ENCODE measurements at places on chromosomes 5 and 9. TPM values are rescaled to one million over a fixed set of nuclear protein-coding genes. Genes with fewer than 3 reads are reported as not detected.

HTR4 gene
- not detected for total RNA-seq

SH3GLB2 gene
- total RNA-seq: 82.1 TPM

- H3K27me3 ChIP-seq: no peaks in the 10 kb centered on the region
- H3K27ac ChIP-seq: no peak overlapping the region
- no peak overlapping the region for H3K4me3 ChIP-seq
- DNase-seq: no peak
- H3K4me1 ChIP-seq: peaks cover 10% of the 10 kb centered on the region
- H3K36me3 ChIP-seq: no peaks in the 10 kb centered on the region
These were observed 907 bp downstream of the HMCN2 start for GRCh38 chr9:130266236-130267098.

- H3K4me1 ChIP-seq: peaks cover 2% of the 10 kb centered on the region
- H3K27me3 ChIP-seq: no peaks in the 10 kb centered on the region
- H3K27ac ChIP-seq: no peak overlapping the region
- H3K36me3 ChIP-seq: no peaks in the 10 kb centered on the region
- DNase-seq: no peak
These were observed 7.3 kb downstream of the CRHBP start for GRCh38 chr5:76960004-76960625.

GRCh38 chr9:116774421-116775180 lies 87.5 kb downstream of the TRIM32 start:
- no peak overlapping the region for H3K4me3 ChIP-seq
- no peak overlapping the region for H3K27ac ChIP-seq
- H3K36me3 ChIP-seq: no peaks in the 10 kb centered on the region
- H3K4me1 ChIP-seq: no peaks in the 10 kb centered on the region
- H3K27me3 ChIP-seq: no peaks in the 10 kb centered on the region

HAVCR1 gene
- total RNA-seq: not detected

MARVELD2 gene
- total RNA-seq: 37.2 TPM

CDH9 gene
- not detected for total RNA-seq

GRCh38 chr5:178324481-178325310 lies 92.1 kb upstream of the PHYKPL start:
- no peak for DNase-seq
- no peak overlapping the region for H3K27ac ChIP-seq

DNA sequence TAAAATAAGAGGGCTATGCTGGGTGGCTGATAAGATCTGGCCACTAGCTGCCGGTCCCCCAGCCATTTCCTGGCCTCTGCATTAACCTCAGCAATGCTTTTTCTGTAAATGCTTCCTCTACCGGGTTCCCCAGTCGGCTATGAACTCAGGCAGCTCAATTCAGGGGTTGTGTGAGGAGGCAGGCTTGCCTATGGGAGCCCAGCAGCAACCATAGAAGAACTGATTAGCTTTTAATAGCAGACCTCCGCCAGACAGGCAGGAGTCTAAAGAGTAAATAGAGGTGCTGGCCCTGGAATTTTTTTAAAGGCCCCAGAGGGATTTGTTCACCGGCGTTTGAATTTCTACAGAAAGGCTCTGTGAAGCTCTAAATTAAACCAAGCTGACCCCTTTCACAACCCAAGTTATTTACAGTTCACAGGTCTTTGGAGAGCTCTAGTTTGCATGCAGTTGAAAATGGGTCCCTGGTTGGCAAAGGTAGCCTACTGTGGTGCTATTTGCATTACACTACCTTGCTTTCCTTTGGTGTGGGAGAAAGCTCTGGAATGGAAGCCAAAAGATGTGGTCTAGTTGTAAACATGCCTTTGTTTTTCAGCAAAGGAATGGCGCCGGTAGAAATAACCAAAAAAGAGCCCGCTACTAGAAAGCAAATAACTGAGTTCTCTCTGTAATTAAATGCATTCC lies 289.7 kb upstream of the SEMA6A start:
- DNase-seq: no peak
- H3K27me3 ChIP-seq: no peaks in the 10 kb centered on the region
- no peaks in the 10 kb centered on the region for H3K4me1 ChIP-seq
- no peaks in the 10 kb centered on the region for H3K36me3 ChIP-seq
- no peak overlapping the region for H3K4me3 ChIP-seq
- no peak overlapping the region for H3K27ac ChIP-seq

TLR4 gene
- total RNA-seq: 39.9 TPM

GRCh38 chr9:29691758-29692407 lies 2118.6 kb upstream of the C9orf72 start:
- H3K27me3 ChIP-seq: no peaks in the 10 kb centered on the region
- no peak overlapping the region for H3K4me3 ChIP-seq
- no peaks in the 10 kb centered on the region for H3K36me3 ChIP-seq
- no peaks in the 10 kb centered on the region for H3K4me1 ChIP-seq
- H3K27ac ChIP-seq: no peak overlapping the region

CYLC2 gene
- total RNA-seq: not detected

- H3K36me3 ChIP-seq: no peaks in the 10 kb centered on the region
- no peak for DNase-seq
- no peak overlapping the region for H3K27ac ChIP-seq
- H3K27me3 ChIP-seq: no peaks in the 10 kb centered on the region
These were observed 23.4 kb upstream of the FAT2 start for GRCh38 chr5:151614565-151614964.

DNA sequence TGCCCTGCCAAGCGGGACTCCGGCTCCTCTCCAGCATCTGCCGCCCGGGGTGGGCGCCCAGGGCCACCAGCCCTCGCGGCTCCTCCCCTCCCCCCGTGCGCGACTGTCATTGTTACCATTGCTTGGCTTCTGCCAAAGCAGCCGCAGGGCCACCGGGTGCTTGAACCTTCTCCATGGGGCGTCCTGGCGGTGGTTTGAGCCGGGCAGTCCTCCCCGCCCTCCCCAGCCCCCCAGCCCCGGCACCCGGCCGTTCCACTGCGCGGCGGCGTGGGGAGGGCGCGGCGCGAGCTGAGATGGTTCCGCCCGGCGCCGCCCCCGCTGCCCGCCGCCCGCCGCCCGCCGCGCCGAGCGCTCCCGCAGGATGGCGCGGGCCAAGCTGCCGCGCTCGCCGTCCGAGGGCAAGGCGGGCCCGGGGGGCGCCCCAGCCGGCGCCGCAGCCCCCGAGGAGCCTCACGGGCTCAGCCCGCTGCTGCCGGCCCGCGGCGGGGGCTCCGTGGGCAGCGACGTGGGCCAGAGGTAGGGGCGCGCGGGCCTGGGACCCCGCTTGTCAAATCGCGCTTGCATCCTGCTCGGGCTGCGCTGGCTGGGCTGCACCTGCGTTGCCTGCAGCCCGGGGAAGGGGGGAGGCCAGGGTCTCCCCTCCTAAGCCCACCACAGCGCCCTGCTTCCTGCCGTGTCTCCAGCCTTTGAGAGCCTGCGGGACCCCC lies 34.4 kb downstream of the KCNT1 start:
- H3K4me3 ChIP-seq: no peak overlapping the region
- DNase-seq: peak; percentile 59
- H3K27me3 ChIP-seq: no peaks in the 10 kb centered on the region
- no peaks in the 10 kb centered on the region for H3K36me3 ChIP-seq

ARID3C gene
- not detected for total RNA-seq

GRCh38 chr9:86945728-86946200 lies 1.5 kb downstream of the GAS1 start:
- H3K27ac ChIP-seq: peak overlapping the region; percentile 80
- H3K4me3 ChIP-seq: peak overlapping the region; percentile 89
- peaks cover 29% of the 10 kb centered on the region for H3K4me1 ChIP-seq
- no peak for DNase-seq
- no peaks in the 10 kb centered on the region for H3K36me3 ChIP-seq

GRCh38 chr9:23041466-23041865 lies 594.8 kb downstream of the DMRTA1 start:
- H3K4me3 ChIP-seq: no peak overlapping the region
- H3K4me1 ChIP-seq: no peaks in the 10 kb centered on the region
- no peaks in the 10 kb centered on the region for H3K36me3 ChIP-seq
- DNase-seq: no peak

DNA sequence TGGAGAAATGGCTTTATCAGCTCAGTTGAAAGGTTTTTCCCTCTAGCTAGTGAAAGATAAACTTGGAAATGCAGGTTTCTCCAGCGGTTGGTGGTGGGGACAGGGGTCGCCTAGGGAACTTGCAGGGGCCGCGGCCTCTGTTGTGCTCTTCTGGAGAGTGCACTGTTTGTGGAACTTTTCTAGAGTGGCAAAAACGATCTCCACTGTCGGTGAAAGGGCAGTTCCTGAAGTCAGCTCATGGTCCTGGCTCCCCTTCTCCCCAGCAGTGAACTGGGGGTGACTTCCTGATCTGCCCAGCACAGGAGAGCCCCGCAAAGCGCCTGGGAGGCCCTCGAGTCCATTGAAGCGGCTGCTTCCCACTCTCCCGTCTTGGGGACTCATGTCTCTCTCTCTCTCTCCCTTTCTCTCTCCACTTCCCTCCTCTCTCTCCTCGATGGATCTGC lies 3.2 kb downstream of the IRX1 start:
- no peak overlapping the region for H3K27ac ChIP-seq
- no peak for DNase-seq
- peaks cover 24% of the 10 kb centered on the region for H3K4me1 ChIP-seq
- H3K27me3 ChIP-seq: peaks cover 10% of the 10 kb centered on the region

DNA sequence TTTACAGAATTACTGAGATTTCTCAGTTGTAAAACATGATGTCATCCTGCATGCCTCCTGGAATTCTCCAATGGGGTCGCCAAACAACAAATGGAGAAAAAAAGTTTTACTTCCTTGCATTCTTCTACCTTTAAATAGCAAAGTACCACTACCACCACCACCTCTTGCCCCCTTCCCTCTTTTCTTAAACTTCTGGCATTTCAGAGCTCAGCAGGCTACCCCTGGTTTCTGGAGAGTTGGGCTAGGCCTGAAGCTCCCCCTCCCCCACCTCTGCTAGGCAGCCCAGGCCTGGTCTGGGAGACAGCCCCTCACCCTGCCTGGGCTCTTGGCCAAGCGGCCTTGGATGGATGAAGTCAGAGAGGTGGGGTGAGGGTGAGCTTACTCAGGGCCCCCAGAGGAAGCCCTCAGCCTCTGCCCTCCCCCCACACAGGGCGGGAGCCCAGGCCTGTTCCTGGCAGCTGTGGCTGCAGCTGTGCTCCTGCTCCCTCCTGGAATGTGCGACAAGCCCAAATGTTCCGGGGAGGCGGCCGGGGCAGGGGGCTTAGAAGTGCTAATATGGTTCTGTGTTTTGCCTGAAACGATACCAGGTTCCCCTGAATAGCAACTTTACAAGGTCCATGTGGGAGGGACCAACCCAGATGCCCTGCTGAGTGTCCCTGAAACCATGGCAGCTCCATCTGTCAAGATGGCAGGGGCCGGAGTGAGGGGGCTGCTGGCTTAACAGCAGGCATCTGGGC lies 6.0 kb upstream of the CCIN start:
- no peak overlapping the region for H3K4me3 ChIP-seq
- H3K4me1 ChIP-seq: peaks cover 10% of the 10 kb centered on the region
- DNase-seq: no peak

DNA sequence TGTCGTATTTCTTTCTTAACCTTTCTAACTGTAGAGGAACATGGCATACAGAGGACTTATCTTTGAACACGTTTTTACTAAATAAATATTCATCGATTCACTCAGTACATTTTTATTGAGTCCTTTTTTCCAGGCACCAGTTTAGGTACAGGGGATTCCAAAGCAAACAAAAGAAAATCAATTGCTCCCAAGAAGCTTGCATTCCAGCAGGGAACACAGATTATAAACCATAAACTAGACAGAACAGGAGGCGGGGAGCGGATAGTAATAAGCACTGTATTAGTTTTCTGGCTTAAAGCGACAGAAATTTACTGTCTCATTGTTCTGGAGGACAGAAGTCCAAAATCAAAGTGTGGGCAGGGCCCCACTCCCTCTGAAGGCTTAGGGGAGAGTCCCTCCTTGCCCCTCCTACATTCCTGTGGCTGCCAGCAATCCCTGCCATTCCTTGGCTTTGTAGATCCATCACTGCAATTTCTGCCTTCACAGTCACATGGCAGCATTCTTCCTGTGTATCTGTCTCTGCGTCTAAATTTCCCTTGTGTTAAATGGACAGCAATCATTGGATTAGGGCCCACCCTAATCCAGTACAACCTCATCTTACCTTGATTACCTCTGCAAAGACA lies 115.5 kb downstream of the COL23A1 start:
- peaks cover 10% of the 10 kb centered on the region for H3K4me1 ChIP-seq
- H3K27me3 ChIP-seq: no peaks in the 10 kb centered on the region
- no peaks in the 10 kb centered on the region for H3K36me3 ChIP-seq
- DNase-seq: no peak
- no peak overlapping the region for H3K4me3 ChIP-seq

DNA sequence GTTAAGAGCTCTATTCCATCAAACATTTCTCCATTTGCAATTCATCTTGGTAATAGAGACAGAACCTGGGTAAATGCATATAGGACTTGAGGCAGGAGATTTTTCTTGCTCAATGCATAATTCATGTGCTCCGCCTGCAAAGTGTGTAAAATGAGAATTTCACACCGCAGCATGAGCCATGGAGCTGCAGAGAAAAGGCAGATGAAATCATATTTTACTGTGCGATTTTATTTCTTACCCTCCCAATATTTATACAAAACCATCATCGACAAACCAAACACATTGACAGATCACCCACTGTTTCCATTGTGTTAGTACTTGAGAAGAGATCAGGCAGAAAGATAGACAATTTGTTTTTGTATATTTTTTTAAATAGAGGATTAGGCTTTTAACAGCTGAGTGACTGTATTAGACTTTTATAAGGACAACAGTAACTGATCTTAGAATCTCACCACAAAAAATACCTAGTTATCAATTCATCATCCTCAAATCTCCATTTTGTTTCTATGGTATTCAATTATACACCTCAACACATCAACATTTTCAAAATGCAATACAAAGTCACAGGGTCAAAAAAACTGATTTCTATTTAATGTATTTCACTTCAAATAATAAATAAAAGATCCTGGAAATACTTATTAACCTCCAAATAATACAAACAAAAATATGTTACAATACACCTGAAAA lies 191.1 kb downstream of the AP3B1 start:
- no peak overlapping the region for H3K4me3 ChIP-seq
- peaks cover 9% of the 10 kb centered on the region for H3K36me3 ChIP-seq
- no peaks in the 10 kb centered on the region for H3K27me3 ChIP-seq

GRCh38 chr5:154714266-154714986 lies 40.8 kb upstream of the LARP1 start:
- H3K36me3 ChIP-seq: no peaks in the 10 kb centered on the region
- H3K27ac ChIP-seq: peak overlapping the region; percentile 12
- no peaks in the 10 kb centered on the region for H3K4me1 ChIP-seq
- DNase-seq: no peak
- no peak overlapping the region for H3K4me3 ChIP-seq

- no peaks in the 10 kb centered on the region for H3K36me3 ChIP-seq
- H3K4me1 ChIP-seq: no peaks in the 10 kb centered on the region
- no peak overlapping the region for H3K27ac ChIP-seq
- H3K27me3 ChIP-seq: no peaks in the 10 kb centered on the region
These were observed 10.6 kb upstream of the SLC44A1 start for GRCh38 chr9:105233873-105234272.

GRCh38 chr5:11602298-11602697 lies 301.9 kb downstream of the CTNND2 start:
- H3K4me3 ChIP-seq: no peak overlapping the region
- no peak for DNase-seq
- no peaks in the 10 kb centered on the region for H3K27me3 ChIP-seq

ECM2 gene
- total RNA-seq: 4.3 TPM

- no peaks in the 10 kb centered on the region for H3K36me3 ChIP-seq
- H3K27me3 ChIP-seq: no peaks in the 10 kb centered on the region
- no peak overlapping the region for H3K4me3 ChIP-seq
These were observed 93.1 kb downstream of the NUDT12 start for GRCh38 chr5:103469288-103470040.

NR5A1 gene
- total RNA-seq: not detected
